ENCODE measurements at places on chromosomes 3 and 15.
A peak's percentile ranks its signal among the peaks of the same experiment; 100 is the strongest.

DNA sequence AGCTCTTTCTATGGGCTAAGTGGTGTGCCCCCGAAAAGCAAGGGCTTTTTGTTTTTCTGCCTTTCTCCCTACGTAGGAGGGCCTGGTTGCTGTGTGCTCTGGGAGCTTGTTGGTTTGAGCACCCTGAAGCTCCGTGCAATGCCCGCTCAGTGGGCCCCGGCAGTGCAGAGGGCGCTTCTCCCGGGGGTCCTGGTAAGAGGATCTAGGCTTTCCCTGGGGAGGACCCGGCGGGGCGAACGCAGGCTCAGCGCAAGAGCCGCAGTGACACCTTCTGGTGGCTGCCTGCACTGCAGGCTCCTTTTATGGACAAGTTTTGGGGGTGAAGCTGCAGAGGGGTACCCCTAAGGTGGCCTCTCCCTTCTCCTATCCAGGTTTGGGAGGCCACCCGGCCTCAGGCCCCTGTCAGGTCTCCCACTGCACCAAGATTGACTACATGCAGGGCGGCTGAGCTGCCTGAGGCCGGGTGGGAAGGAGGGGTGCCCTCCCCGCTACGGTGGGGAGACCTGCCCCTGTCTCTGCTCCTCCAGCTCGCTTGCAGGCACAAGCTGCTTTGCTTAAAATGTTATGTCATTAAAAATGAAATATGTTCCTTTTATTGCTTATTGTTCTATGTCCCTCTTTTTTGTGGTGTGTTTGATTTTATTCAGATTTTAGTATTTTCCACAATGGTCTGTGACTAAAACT, 387.9 kb downstream of the GABRG3 start:
- no peak for ATAC-seq

- no peak for ATAC-seq
Observed at GRCh38 chr15:25249236-25250010, 189.4 kb downstream of the UBE3A start.

GRCh38 chr3:74562558-74563269, 51.7 kb downstream of the CNTN3 start:
- no peak for ATAC-seq

DNA sequence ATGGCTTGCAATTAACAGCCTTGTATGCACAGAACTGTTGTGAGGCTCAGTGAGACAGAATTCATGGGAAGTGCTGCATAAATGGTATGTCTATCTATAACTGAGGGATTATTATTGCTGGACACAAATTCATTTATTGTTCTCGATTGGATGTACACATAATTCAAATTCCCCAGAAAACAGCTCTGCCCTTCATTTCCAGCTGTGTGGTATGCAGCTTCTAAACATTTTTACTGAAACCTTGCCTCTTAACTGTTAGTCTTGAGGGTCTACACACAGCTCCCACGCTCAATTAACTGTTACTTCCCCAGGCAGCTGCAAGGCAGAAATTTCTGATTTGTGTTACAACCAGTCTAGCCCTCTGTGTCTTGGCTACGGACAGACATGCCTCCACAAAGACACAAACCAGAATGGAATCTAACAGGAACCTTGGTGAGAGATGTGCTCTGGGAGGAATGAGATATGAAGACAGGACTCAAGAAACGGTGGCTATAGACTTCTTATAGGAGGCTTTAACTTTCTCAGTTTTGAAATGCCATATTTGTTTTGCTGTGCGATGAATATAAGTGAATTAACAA, 139.7 kb upstream of the TBL1XR1 start:
- no peak for ATAC-seq

DNA sequence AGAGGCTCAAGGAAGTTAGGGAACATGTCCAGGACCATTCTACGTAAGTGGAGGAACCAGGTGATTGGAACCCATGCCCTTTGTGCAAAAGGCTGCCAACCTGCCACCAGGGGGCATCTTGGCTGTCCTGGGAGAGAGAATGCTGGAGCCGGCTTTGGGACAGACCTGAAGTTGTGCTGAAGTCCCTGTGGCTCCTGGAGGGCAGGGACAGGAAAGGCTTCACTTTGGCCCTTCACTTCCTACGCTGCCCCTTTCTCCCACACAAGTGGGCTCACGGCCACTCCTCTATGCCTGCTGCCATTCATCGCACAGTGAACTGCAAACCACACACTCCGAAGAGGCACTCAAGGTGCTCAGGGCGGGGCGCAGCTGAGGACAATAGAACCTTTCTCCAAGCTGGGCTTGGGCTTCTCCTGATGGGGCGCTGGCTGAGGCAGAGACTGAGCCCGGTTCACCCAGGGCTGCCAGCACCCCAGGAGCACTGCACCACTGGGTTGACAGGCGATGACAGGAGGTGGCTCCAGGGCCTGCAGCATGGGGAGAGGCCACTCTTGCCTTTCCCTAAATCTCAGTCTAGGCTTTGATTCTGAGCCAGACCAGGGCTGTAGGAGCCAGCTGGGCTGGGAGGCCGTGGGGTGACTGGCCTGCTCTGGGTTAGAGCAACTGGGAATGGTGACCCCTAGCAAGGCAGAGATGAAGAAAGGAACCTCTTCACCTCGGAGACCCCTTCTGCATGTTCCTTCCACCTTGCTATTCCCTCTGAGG, 8.4 kb downstream of the SHF start:
- peak; percentile 61 for ATAC-seq

- ATAC-seq = peak; percentile 38
Observed at GRCh38 chr3:24683090-24683489, 188.4 kb upstream of the THRB start.

All from esophagus mucosa (tissue), 1 donor.